ENCODE measurements at places on chromosomes 3 and 15. TPM values are rescaled to one million over a fixed set of nuclear protein-coding genes. Genes with fewer than 3 reads are reported as not detected.

GRCh38 chr3:190258634-190259033 lies 63.6 kb downstream of the CLDN1 start:
- DNase-seq = no peak

The WDR53 gene
- 17.4 TPM for total RNA-seq

- no peak for DNase-seq
Observed at GRCh38 chr15:63232405-63232804, 43.0 kb downstream of the RAB8B start.

The MNS1 gene
- 2.3 TPM for total RNA-seq

The GRAMD2A gene
- total RNA-seq = 1.1 TPM

DNA sequence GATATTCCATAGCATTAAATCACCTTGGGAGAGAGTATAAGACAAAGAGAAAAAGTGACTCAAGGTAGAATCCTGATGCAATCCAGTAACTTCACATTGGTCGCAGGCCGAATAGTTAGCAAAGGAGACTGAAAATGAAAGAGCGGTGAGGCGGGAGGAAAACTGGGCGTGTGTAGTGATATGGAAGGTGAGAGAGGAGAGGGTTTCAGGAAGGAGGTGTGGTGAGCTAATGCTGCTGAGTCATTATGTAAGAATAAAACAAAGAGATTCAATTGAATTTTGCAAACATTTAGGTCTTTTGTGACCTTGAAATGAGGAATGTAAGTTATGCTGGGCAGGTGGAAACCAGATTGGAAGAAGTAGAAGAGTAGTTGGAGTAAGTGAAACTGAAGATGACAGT lies 235.3 kb downstream of the C3orf38 start:
- DNase-seq = no peak

DNA sequence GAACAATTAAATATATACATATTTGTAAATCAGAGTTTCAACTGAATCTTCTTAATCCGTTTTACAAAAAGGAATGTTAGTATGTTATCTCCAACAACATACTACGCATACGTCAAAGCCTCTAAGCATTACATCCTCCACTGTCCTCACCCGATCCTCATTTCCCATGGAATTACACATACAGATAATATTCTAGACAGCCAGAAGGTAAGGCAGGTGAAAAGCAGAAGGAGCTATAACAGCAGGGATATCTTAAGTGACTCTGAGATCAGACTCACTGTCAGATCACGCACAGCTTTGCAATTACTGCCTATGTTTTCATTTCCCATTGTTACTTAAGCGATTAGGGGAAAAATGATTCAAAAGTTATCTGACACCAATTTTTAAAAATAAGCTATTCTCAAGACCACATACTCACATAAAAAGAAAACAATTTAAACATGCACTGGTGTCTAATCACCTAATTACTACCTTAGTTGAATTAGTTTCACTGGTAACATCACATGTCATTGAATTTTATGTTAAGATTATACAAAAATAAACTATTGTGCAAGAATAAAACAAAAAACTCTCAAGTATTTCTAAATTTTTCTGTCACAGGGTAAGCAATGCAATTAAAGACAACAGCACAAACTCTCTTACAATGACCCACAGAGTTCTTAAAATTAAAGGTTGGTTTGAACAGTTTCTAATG lies 92.8 kb downstream of the TBL1XR1 start:
- DNase-seq = no peak

The PTX3 gene
- 118 TPM for total RNA-seq

DNA sequence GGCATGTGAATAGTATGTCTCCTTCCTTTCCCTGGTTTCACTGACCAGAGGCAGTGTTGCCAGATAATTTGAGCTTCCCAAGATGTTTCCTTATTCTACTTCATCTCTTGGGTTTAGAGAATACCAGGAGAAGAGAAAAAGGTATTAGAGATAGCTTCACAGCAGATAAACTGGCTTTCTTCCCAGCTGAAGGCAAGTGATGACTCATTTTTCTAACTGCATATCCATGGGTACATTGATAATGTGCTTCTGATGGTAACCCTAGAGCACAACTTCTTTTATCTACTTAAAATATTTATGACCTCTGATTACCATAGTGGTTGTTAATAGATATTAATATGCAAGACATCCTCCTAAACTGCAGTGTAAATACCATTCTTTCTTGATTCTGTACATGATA lies 34.6 kb upstream of the CMTM8 start:
- DNase-seq = no peak

The ZNF662 gene
- 20.0 TPM for total RNA-seq

GRCh38 chr15:43150191-43150929 lies 17.0 kb downstream of the TMEM62 start:
- DNase-seq = no peak

- no peak for DNase-seq
Observed at GRCh38 chr15:80615783-80616391, 79.2 kb upstream of the ABHD17C start.

DNA sequence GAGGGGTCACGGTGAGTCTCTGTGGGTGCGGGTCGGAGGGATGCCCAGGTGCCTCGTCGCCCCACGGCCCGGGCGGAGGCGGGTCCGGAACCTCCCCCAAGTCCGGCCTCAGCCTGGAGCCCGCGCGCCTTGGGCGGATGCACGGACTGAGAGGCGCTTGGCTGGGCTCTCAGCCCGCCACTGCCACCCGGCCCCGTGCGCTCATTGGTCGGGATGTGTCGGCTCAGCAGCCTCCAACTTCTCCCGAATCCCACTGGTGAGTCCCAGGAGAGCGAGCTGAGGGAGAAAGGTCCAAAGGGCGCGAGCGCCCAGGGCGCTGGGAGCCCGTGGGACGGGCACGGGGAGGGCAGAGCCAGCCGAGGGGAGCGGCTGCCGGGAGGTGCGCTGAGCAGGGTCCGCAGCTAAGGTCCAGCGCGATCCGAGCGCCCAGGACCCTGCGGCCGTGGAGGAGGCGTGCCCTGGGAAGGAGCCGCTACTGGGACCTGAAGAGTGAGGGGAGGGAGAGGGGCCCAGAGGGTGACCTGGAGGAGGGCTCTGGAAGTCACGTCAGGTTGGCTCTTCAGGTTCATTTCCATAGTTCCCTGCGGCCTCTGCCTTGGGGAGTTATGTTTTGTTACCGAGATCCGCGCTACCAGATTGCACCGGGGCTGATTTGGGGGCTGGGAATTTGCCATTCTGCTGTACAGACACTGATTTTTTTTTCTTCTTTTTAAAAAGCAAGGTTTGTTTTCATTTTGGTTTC lies at the start of gene MME:
Gene MME (plus strand): TSS at position 574 of the 742 bp plus-strand sequence. CDS start 3,849 bp downstream, outside the sequence.
- peak; percentile 7 for DNase-seq

- no peak for DNase-seq
Observed at GRCh38 chr15:89802986-89803824, 11.4 kb downstream of the ANPEP start.

GRCh38 chr15:81327516-81327915 lies 3.6 kb upstream of the STARD5 start:
- no peak for DNase-seq

GRCh38 chr15:52765785-52766184 lies 24.4 kb downstream of the ONECUT1 start:
- no peak for DNase-seq

DNA sequence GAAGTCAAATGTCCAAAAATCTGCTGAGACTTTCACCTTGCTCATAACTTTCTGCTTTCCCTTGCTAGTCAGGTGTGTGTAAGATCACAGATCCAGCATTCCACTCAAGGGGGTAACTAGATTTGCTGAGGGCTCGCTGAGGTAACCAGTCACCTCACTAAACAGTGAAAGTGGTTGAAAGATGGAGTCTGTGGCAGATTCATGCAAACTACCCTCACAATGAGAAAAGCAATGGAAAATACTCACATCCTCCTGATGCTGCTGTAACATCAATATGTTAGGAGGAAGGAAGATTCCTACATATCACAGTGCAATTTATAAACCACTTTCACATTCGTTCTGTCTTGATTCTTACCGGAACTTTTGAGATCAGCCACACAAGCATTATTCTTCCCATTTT lies 174.3 kb upstream of the BCL6 start:
- no peak for DNase-seq

The THPO gene
- 0.44 TPM for total RNA-seq

DNA sequence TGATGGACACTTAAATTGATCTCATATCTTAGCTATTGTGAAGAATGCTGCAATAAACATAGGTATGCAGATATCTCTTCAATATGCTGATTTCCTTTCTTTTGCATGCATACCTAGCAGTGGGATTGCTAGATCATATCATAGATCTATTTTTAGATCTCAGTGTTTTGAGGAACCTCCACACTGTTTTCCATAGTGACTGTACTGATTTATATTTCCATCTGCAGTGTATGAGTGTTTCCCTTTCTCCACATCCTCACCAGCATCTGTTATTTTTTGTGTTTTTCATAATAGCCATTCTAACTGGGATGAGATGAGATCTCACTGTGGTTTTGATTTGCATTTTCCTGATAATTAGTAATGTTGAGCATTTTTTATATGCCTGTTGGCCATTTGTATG lies 17.1 kb upstream of the RASA2 start:
- no peak for DNase-seq

The PP2D1 gene
- total RNA-seq = not detected

DNA sequence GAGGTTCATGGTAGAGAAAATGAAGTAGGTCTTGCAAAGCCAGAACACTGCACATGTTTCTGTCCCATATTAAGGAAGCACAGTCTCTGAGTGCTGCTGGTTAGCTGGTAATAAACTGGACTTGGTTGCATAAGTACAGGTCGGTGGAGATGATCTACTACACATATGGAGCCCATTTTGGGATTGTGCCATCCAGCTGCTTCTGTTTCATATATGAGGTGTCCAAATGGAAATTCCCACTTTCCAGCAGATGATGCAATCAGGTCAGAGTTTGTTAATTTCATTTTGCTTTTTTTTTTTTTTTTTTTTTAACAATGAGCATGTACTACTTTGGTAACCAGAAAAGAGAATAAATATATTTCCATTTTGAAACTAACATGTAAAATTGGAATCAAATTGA lies 122.6 kb downstream of the SATB1 start:
- DNase-seq = no peak

GRCh38 chr3:99875581-99875928 lies 57.9 kb downstream of the CMSS1 start:
- DNase-seq = no peak

GRCh38 chr15:43329217-43329959 lies 985 bp downstream of the LCMT2 start:
- DNase-seq = no peak

DNA sequence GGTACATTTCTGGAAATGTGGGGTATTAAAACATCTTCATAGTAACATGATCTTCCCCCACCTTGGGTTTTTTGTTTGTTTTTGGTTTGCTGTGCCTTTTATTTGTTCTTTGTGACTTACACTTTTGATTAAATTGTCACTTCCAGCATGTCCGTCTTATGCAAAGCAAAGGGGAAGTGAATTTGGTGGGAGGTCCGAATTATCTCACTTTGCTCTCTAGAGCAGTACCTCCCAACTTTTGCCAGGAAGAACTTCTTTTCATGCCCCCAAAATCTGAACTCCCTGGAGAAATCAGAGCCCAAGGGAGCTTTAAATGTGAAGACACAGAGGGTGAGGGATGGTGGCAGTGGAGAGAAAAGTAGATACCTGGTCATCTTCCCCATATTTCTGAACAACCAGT lies 173.1 kb downstream of the IL5RA start:
- DNase-seq = no peak

- DNase-seq = no peak
Observed at GRCh38 chr3:52917044-52917443, 19.7 kb upstream of the STIMATE start.

The FAM107A gene
- 305 TPM for total RNA-seq

DNA sequence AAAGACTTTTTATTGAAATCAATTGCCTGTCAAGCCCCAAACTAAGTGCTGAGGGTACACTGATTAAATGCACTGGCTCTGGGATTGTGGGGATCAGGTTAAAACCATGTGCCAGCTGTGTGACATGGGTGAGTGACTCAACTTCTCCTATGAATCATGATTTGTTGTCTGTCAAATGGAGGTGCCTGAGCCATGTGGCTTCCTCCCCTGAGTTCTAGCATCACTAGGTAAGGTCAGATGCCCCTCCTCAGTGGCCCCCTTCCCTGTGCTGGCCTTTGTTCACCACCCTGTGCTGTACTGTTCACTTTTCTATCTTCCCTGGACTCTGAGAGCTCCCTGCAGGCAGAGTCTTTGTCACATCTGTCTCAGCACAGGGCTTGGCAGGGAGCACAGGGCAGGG lies 43.6 kb upstream of the ATP2B2 start:
- no peak for DNase-seq

The TTC14 gene
- 88.1 TPM for total RNA-seq

GRCh38 chr15:32867313-32867626 lies 149.5 kb downstream of the GREM1 start:
- no peak for DNase-seq

The BMF gene
- 6.3 TPM for total RNA-seq

The LTF gene
- 0.42 TPM for total RNA-seq

GRCh38 chr3:101169516-101169915 lies 150.9 kb downstream of the IMPG2 start:
- DNase-seq = no peak

GRCh38 chr3:58672451-58672850 lies 5.9 kb upstream of the FAM3D start:
- DNase-seq = no peak

DNA sequence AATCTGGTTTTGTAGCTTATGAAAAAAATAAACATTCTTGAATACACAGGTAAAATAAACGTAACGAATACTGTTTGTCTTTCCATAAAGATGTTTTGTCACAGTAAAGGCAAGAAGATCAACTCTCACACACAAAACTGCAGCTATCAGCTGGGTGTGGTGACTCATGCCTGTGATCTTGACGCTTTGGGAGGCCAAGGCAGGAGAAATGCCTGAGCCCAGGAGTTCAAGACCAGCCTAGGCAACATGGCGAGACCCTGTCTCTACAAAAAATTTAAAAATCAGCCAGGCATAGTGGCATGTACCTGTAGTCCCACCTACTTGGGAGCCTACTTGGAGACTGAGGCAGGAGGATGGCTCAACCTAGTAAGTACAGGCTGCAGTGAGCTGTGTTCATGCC lies 39.6 kb downstream of the CBLB start:
- no peak for DNase-seq

The A4GNT gene
- not detected for total RNA-seq

DNA sequence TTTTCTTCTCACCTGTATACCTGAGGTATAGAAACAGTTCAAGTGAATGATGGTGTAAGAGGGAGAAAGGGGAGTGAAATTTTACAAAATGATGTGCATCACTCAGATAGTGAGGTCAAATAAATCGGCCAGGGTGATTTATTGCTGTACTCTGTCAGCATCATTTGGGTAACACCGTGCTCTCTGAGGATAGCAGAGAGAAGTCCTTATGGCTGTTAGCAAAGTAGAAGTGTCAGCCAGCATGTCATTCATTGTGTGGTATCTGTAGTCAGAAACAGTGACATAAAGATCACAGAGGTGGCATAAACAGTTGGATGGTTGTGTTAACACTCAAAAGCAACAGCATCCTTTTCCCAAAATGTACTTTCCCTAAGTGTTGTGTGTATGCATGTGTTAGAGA lies 53.4 kb downstream of the PSMD6 start:
- no peak for DNase-seq

The RYR3 gene
- total RNA-seq = 6.5 TPM

- DNase-seq = no peak
Observed at GRCh38 chr3:28210968-28211713, 30.3 kb upstream of the CMC1 start.
